M059J (cell line): ENCODE measurements at places on chromosomes 3 and 15. TPM values are rescaled to one million over a fixed set of nuclear protein-coding genes. Genes with fewer than 3 reads are reported as not detected.

DNA sequence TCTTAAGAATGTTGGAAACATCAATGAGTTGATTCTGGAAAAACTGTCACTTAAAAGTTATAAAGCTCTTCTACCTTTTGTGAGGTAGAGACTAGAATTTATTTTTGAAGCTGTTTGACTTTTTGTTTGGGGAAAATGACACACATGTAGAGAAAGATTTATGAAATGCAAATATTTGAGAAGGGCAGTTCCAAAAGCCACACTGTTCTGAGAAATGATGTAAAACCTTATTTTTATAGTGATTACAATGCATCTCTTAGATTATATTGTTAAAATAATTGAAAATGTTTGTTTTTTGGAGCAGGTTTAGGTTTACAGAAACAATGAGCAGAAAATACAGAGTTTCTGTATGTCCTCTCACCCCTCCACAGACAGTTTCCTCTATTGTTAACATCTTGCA lies 116.1 kb upstream of the CMC1 start:
- no peak for DNase-seq

Gene ROPN1
- total RNA-seq, result not detected in 2 replicates

Gene KNSTRN
- 76.1 and 91.7 TPM in 2 replicates for total RNA-seq

DNA sequence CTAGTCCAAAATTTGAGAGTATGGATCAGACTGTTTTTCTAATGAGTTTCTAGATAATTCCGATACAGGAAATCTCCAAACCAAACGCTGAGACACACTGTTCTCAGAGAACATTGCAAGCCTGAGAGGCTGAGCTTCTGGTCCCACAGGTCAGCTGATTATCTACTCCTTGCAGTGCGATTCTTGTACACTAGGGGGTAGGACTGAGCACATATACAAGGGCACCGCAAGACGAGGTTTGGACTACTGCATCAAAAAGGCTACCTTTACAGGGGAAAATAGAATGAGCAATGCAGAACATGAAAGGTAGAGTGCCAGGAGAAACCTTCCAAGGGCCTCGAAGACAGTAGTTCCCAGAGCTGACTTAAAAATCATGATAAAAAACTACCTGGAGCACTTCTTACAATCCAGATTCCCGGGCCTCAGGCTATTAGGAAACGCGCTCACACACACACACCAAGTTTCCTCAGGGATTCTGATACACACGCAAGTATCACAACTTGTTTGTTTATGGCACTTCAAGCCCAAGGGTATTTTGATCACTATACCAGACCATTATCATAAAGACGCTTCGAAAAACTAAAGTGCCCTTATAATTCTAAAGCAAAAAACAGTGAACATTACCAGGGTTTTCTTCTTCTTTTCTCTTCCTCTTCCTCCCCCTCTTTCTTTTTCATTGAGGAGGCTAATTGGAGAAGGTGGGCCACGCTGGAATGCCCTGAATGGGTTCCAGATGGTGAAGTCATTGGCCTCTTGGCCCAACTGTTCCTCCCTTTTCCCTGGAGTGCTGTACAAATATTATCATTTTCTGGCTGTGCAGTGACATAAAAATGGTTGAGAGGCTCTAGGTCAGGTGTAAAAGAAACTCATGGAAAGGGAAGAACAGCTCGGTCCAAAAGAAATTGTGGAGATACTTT lies 61.8 kb downstream of the SLC12A8 start:
- peak; percentile 48 for DNase-seq

DNA sequence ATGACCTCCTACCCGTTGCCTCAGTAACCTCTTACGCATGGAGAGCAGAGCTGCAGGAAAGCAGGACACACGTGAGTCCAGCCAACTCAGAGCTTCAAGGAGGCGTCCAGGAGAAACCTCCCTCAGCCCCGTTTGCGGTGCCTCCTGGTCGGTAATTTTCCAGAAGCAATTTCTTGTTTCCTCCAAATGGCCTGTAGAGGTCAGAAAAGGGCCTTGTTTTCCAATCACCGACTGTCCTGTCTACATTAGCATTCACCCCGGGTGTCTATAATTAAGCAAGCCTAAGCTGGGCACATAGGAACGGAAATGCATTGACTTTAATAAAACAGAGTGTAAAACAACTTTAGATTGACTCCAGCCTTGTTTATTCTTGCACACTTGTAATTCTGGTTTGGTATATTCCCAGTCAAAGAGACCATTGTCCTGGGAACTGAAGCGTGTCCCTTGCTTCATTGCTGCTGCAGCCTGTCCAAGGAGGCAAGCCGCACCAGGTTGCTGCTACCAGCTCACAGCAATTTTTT lies 836.2 kb downstream of the AGBL1 start:
- peak; percentile 79 for DNase-seq

GRCh38 chr15:95584088-95584487 lies 746.4 kb upstream of the NR2F2 start:
- no peak for DNase-seq

Gene ZNF620
- total RNA-seq, result 3.2 and 4.4 TPM in 2 replicates

DNA sequence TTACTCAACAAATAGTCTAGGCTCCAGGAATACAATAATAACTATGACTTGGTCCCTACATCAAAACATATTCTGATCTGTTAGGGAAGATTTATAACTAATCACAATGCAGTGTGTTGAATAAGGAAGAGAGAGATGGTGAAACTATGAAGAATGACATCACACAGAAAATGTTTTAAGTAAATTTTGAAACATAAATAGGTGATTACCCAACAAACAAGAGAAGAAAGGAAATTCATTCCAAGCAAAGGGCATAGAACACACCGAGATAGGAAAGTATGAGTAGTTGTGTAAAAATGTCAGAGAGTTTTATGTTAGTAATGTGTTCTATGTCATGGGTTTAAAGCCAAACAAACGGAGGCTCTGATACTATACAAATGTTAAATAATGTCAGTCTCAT lies 13.4 kb downstream of the SEC62 start:
- DNase-seq, result no peak

DNA sequence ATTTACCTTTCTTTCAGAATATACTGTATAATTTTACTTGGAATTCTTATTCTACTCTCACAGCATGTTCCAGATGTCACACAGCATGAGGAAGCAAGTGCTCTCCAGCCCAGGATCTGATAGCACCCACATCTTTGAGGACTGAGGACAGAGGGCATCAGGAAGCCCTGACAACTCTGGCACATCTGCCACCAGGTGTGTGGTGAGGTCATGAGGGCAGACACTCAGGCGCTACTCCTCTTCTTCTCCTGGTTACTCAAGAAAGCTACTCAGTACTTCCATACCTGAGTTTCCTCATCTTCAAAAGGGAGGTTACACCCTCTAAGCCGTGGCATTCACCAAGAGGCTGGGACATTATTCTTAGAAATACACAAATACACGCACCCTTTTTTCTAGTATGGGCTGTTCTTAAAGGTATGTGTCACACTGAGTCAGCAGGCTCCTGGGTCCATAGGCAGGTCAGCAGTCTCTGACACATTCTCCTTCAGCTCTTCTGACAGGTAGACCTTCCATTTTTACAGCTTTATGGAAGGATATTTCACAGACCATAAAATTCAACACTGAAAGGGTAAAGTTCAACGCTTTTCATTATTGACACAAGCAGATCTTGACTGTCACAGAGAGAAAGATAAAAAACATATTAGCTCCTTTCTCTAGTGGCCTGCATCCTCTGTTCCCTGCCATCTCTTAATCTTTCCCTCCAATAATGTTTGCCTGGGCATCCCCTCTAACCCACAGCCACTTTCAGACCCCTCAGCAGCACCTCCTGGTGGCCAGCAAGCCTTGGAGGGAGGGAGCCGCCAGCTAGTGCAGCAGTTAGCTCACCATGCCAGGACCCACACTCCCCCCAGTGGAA lies 103.2 kb upstream of the TJP1 start:
- DNase-seq, result peak; percentile 80

Gene IL17RC
- 26.4 and 29.5 TPM in 2 replicates for total RNA-seq

Gene SLC12A1
- total RNA-seq, result 0.05 TPM in 1 of 2 replicates, not detected in the other

DNA sequence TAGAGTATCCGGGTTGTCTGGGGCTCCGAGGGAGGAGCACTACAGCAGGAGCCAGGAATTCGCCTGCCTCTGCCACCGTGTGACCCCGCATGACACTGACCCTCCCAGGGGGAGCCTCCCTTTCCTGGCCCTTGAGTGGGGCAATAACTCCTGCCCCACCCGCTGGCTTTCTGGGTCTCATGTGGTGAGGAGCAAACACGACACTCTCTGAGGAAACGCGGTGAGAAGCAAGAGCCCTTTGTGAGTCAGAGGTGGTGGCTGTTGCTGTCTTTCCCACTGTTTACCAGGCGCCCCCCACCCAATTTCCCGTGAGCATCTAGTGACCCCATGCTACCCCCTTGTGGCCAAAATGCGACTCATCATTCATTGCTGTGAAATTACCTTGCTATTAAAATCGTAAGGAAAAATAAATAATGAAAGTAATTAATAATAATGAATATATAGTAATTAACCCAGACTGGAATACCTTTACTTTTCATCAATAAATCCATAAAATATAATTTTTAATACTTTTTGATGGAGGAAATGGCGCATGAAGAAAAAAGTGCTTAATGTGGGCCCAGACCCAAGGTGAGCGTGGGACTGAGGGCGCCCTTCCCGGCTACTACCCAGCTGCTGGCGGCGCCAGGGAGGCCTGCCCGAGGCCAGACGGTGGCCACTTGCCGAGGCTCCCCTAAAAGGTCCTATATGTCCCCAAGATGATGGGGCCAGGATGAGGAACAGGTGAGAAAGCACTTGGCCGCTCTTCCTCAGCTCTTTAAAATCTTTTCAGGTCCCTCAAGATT lies 29.3 kb downstream of the CCNL1 start:
- peak; percentile 96 for DNase-seq

- no peak for DNase-seq
These were observed 10.6 kb upstream of the STT3B start for GRCh38 chr3:31522152-31522551.

Gene ANKDD1A
- total RNA-seq, result 2.1 and 2.3 TPM in 2 replicates

Gene FSD2
- not detected in 2 replicates for total RNA-seq

- no peak for DNase-seq
These were observed 34.9 kb downstream of the PIK3R4 start for GRCh38 chr3:130711565-130712324.

Gene AHSG
- total RNA-seq, result not detected in 2 replicates

GRCh38 chr15:44159492-44159891 lies 35.6 kb downstream of the FRMD5 start:
- no peak for DNase-seq

Gene ALDH1A3
- total RNA-seq, result 343 and 350 TPM in 2 replicates

DNA sequence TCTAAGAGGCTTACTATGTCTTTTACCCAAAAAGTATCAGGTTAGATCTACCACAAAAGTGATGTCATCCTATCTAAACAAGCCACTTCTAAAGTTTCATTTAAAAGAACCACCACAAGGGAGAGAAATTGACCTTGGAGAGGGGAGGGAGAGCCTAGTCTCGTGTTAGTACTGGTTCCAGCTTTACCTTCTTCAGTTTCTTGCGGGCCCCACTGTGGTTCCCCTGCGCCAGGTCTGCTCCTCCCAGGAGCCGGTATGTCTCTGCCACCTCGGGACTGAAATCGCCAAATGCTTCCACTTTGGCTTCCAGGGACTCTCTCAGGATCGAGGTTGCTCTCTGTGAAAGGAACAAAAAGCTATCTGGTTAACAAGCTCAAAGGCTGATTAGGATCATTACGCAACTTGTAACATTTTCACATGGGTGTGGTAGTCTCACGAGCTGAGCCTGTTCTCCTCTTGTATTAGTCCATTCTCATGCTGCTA lies 51.1 kb downstream of the SYNM start:
- peak; percentile 36 for DNase-seq

DNA sequence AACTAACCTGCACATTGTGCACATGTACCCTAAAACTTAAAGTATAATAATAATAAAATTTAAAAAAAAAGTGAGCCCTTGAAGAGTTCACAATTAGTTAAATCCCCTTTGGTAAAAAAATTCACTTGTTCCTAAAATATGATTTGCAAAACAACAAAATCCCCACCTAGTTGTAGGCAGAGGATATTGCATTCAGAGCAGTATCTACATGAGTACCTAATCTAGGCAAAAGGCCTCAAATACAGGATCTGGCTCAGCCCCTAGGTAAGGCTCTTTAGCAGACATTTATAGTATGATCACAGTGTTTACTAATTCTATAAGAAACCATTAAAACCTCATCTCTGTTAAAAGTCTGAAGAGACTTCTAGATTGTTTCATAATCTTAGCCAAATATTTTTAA lies 89.3 kb upstream of the CCDC80 start:
- DNase-seq, result no peak

DNA sequence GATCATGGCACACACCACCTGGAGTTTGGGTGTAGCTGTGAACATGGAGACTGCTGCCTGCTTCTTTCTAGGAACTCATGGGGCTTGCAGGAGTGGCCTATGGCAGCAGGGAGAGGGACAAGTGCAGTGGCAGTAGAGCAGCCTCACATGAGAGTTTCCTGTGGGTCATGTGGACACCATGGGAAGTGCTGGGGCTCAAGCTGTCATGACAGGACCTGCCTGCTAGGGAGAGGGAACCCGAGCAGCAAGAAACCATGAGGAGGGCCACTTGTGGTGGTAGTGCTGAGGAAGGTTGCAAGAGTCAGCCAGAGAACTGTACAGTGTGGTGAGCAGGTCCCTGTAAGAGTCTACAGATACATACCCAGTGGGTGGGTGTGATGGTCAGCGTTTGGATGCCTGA lies 73.8 kb upstream of the MRPS22 start:
- no peak for DNase-seq

DNA sequence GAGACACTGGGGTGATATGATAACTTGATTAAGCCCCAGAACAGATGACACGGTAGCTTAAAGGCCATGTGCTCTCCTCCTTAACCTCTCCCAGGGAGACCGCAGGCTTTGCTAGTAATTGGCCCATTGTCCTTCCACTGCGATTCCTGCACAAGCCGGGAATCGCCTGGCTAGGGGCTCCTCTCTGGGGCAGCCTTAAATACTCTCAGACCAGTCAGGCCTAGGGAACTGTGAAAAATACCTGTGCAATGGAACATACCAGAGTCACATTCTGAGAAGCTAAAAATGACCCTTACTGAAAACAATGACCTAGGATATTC lies 56.3 kb downstream of the CPN2 start:
- DNase-seq, result no peak

DNA sequence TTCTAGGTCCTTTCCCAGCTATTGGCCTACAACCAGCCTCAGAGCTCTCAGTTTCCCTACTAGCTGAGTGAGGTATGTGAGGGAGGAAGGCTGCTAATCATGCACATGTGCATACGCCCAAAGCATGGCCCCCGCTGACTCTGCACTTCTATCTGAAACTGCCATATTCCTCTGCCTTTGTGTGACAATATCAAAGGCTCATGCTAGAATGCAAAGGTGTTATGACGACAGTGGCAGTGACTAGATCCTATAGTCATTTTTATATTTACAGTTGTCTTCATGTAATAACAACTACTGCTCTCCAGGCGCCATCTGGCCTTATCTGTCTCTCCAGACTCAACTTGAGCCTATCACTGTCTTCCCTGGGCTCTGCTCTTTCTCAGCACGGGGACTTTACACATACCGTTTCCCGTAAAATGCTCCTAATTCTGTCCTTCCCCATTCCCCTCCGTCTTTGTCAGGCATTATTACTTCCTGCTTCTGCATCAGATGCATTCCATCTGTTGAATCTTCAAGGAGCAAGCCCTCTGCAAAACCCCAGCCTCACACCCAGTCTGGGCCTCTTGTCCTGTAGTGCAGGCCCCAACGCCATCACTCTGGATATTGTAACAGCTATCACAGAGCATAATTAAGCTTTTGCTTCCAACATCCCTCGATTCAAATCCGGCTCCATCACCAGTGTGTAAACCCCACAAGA lies 102.5 kb downstream of the PDCD6IP start:
- DNase-seq, result no peak

- peak; percentile 47 for DNase-seq
These were observed 13.8 kb upstream of the THRB start for GRCh38 chr3:24508423-24508839.

- no peak for DNase-seq
These were observed 23.3 kb downstream of the SLC6A20 start for GRCh38 chr3:45773072-45773471.
